ENCODE measurements at places on chromosomes 13 and 19.

GRCh38 chr13:96925916-96926628 lies 68.2 kb downstream of the OXGR1 start:
- no peak for DNase-seq

DNA sequence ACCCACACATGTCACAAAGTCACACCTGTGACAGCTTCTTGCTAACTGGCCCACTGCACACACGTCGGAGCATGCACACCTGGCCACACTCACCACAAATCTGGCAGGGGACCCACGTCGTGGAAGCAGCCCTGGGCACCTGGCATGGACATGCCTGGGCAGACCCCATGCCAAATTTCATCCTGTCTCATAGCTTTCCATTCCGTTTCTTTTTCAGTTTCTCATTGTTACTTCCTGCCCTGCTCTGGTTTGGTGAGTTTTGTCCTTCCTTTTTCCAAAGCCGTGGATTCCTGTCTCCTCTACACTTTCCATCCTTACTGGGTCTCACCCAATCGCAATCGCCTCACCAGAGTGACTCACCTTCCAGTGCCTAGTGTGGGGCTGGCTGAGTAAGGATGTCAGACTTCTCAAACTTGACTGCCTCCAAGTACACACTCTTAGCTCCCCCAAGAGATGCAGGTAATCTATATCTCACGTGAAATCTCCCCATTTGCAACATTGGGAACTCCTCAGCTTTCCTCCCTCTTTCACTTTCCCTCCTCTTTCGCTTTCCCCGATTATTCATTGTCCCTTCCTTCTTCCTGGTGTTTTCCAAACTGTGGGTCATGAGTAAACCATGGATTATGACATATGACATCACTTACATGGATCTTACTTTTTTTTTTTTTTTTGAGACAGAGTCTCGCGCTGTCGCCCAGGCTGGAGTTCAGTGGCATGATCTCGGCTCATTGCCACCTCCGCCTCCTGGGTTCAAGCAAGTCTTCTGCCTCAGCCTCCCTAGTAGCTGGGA lies 1.6 kb upstream of the BBC3 start:
- no peak for DNase-seq

DNA sequence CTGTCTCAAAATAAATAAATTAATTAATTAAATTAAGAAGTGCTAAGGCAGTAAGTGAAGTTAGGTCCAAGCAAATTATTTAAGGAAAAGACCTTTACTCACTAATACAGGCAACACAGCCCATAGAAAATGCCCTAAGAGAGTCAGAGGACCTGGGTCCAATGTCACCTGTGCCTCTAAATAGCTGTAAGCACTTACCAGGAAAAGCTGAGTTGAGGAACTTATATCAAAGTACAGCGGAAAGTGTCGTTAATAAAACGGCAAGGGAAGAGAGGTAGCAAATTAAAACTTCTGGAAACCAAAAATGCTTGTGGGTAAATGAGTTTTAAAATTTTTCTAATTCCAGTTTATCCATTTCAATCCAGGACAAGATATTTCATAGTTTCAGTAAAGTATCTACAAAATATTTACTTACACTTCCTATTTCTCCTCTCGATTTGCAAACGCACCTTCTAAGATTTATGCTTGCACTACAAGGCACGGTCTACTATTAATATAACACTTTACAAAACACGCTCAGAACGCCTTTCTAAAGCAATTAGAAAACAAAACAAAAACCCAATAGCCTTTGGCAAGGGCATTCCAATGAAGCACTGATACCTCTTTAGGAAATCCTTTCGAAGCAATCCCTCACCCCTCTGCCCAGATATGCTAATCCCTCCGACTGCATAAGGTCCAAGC lies 963 bp downstream of the VPS36 start:
- no peak for DNase-seq

DNA sequence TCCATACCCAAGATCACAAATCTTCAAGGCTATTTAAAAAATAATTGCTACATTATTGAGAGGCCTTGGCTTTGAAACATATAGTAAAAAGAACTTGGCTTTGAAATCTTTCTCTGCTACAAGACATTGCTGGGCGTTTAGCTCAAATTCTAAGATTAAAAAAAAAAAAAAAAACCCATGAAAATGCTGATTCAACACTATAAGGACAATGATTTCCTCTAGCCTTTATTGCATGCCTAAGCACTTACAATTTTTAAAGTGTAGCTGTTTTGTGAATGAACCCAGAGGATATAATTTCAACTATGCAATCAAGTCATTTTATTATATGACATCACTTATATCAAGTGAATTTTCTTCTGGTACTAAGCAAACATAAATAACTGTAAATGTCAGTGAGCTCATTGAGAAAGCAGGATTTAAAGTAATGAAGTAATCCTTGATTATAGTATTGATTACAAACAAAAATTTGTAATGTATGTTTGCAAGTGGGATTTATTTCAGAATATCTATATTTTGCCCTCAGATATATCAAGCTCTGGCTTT lies 340.0 kb upstream of the GPC6 start:
- no peak for DNase-seq

GRCh38 chr13:100208626-100209025 lies 119.7 kb downstream of the PCCA start:
- DNase-seq = no peak
